ENCODE measurements at places on chromosomes 5 and 9.

DNA sequence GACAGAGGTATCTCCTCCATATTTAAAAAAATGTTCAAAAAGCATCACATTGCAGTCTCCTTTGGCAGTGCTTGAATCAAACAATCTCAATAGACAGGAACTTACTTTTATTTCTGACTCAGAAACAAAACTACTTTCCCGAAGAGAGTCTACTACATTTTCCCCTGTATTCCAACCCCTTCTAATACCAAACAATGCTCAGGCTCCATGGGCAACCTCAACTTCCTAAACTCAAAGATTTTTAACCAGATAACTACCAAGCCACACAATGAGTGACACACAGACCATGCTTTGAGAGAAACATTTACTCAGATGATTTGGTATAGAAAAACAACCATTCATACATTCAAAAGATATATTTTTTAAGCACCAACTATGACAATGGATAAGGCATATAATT is 70.5 kb downstream of the APBA1 start:
- DNase-seq = no peak

GRCh38 chr9:125644819-125645507 is 62.0 kb downstream of the MAPKAP1 start:
- no peak for DNase-seq

DNA sequence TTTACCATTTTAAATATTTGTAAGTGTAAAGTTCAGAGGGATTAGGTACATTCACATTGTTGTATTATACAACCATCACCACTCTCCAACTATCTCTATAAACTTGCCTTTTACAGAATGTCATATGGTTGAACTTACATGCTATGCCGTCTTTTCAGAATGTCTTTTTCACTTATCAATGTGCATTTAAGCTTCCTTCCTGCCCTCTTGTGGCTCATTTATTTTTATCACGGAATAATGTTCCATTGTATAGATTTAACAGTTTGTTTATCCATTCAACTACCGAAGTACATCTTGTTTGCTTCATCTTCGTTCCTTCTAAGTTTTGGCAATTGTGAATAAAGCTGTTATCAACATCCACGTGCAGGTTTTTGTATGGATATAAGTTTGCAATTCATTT is 133.3 kb upstream of the C6 start:
- no peak for DNase-seq

- no peak for DNase-seq
Measured at GRCh38 chr5:75031366-75031765, 21.0 kb downstream of the GCNT4 start.

DNA sequence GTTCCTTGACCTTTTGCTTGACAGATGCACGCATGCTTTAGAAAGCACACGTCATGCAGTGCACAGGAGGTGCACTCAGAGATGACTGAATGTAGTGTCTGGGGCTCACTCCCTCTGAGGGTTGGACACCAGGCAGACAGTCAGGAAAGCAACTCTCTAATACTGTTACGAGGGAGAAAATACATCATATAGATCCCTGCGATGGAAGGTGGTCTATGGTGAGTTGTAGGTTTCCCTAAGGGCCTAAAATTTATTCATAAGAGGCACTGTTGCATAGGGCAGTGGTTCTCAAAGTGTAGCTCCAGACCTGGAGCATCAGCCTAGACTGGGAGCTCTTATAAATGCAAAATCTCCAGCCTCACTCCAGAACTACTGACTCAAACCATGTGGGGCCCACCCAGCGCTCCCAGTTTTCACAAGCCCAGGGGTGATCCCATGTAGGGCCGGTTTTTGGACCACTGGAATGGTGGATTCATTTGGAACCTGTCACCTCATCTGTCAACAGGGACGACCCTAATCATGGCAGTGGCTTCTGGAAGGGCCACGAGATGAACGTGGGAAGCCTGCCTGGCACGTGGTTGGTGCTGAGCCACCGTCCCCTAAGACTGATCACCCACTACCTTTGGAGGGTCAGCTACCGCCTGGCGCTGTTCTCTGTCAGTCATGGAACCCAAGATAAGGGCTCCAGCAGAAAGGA is 16.8 kb upstream of the PHF19 start:
- DNase-seq = no peak

DNA sequence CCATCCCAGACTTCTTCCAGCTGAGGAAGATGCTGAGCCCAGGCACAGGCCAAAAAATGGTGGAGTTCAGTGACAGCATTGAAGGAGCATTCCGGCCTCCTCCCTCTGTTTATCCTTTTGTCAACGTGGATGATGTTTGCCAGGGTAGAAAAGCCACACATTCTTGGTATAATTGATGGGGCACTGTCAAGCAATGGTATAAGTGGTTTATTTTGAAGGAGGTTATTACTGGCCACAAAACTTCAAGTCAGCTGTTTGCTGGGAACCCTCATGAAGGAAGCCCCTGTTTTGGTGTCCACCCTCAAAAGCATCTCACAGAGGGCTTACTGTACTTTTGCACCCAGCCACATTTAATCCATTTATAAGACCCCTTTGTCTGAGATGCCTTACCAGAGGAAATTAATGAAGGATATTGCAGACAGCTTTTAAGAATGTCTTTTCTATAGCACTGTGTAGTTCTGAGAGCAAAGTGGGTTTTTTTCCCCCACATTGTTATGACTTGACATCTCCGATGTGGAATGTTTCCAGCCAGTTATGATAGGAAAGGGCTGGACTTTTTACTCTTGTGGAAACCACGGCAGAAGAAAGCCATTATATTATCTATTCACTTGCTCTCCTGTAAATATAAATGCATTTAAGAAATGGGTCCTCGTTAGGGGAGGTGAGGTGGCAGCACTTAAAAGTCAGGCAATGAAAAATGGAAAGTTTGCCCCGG is 95.5 kb upstream of the SPATA31D4 start:
- DNase-seq = no peak

GRCh38 chr9:31519424-31519823 is 865.0 kb upstream of the ACO1 start:
- no peak for DNase-seq

Measured in LHCN-M2 (cell line).